ENCODE measurements at places on chromosomes 12 and 14.

DNA sequence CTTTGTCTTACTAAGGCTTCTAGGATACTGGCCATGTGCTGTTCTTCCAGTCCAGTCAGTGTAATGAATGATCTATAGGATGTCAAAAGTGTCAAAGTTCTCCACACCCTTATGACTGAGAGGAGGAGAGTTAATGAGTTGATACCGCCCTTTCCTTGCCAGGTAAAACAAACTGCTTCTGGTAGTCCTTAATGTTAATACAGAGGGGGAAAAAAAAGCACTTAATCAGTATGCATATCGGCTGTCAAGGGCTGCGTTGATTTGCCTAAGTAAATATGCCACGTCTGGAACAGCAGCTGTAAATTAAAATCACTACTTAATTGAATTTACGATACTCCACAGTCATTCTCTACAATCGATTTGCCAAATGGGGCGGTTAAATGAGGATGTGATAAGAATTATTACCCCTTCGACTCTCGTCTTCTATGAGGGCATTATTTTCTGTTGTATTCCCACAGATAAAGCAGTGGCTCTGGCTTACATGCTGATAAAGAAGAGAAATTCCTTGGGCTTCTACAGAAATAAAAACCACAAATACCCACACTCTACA, 416.0 kb downstream of the KCNH5 start:
- H3K36me3 ChIP-seq: no peaks in the 10 kb centered on the region
- no peak overlapping the region for H3K27ac ChIP-seq
- H3K4me3 ChIP-seq: no peak overlapping the region

GRCh38 chr14:49935526-49935925, 42.6 kb downstream of the ARF6 start:
- no peaks in the 10 kb centered on the region for H3K27me3 ChIP-seq
- no peaks in the 10 kb centered on the region for H3K36me3 ChIP-seq
- no peaks in the 10 kb centered on the region for H3K4me1 ChIP-seq
- H3K27ac ChIP-seq: no peak overlapping the region
- DNase-seq: peak; percentile 5

DNA sequence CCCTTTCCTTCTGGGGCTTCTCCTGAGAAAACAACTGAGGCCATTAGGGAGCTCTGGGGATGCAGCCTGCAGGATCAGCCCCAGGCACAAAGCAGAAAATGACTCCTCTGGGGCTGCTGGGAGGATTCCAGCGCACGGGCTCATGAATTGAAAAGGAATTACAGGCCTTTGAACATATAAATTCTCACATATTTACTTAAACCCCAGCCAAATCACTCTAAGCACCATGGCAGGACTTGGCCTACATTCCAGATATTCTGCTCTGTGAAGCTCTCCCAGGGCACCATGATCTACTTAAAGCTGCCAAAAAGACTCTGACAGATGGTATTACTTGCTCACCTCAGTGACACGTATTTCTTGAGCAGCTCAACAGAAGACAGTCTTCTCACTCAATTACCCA, 87.2 kb downstream of the ZFC3H1 start:
- no peaks in the 10 kb centered on the region for H3K27me3 ChIP-seq
- no peaks in the 10 kb centered on the region for H3K36me3 ChIP-seq
- no peaks in the 10 kb centered on the region for H3K4me1 ChIP-seq
- DNase-seq: no peak

GRCh38 chr12:81558031-81558430, 201.1 kb downstream of the PPFIA2 start:
- no peak for DNase-seq
- H3K4me1 ChIP-seq: no peaks in the 10 kb centered on the region
- H3K36me3 ChIP-seq: no peaks in the 10 kb centered on the region
- no peak overlapping the region for H3K4me3 ChIP-seq

- H3K27ac ChIP-seq: no peak overlapping the region
- no peak for DNase-seq
- no peak overlapping the region for H3K4me3 ChIP-seq
- no peaks in the 10 kb centered on the region for H3K36me3 ChIP-seq
Measured at GRCh38 chr14:95290871-95291431, 28.8 kb downstream of the CLMN start.

DNA sequence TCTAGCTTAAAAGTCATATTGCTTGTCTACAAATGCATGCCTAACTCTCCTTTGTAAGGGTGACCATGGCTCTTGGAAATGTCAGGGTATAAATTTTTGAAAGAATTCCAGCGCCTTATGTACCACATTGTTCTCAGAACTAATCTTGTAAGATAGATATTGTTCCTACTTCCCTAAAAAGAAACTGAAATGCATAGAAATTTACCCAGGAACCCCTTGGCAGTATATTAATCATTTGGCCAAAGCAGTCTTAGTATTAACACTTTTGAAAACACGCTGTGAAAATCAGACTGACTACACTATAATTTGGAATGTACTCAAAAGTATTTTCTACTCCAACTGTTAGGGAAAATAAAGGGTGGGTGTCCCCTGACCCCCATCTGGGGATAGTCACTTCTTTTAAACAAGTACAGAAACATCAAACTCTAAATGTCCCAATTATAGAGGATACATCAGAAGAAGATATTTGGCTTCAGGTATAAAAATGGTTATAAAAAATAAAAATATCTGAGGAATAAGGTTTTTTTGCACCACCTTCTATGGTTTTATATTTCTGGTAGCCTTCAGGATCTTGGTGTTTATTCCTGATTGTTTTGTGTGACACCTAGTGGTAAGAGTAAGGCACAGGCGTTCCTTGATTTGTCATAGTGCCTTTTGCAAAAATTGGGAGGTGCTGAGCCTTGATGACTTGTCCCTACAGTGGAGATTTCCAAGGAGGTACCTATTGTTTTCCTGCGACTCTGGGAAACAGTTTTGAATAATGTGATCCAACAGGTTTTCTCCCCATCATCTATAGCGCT, 2.2 kb upstream of the NFKBIA start:
- no peak for DNase-seq
- H3K4me3 ChIP-seq: no peak overlapping the region
- H3K27me3 ChIP-seq: no peaks in the 10 kb centered on the region
- peaks cover 20% of the 10 kb centered on the region for H3K36me3 ChIP-seq

DNA sequence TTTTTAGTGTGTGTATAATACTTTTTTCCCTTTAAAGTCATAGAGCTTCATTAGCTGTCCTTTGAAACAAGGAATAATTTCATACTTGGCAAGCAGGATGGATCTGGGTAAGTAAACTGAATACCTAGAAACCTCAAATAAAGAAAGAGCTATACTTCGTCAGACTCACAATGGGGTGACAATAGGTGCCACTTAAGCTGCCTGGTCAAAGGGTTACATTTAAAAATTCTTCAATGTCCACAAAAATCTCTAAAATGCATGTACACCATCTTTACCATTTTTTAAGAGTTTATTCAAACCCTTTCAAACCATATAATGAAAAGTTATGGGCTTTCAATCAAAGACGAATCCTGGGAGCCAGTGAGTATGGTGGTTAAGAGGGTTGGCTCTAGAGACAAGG, 3.1 kb downstream of the GIT2 start:
- no peak overlapping the region for H3K27ac ChIP-seq
- H3K36me3 ChIP-seq: peaks cover 17% of the 10 kb centered on the region
- H3K27me3 ChIP-seq: no peaks in the 10 kb centered on the region
- H3K4me3 ChIP-seq: no peak overlapping the region
- peaks cover 3% of the 10 kb centered on the region for H3K4me1 ChIP-seq

DNA sequence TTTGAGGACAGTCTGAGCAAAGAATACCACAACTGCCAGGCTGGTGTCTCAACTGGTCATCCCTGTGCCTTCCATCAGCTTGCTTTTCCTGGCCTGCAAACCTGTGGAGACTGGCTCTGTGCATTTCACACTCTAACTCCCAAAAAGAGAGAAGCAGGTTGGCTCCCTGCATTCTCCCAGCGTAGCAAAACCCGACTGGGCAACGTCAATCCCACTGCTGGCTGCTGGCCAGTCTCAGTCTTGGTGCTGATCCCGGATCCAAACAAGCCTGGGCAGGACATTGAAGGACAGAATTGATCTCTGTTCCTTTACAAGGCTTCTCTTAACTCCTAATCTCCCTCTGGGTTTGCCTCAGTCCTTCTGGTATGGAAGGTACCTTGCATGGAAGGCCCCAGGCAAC, 65.4 kb downstream of the FZD10 start:
- no peaks in the 10 kb centered on the region for H3K36me3 ChIP-seq
- H3K4me1 ChIP-seq: no peaks in the 10 kb centered on the region
- no peak overlapping the region for H3K27ac ChIP-seq
- no peaks in the 10 kb centered on the region for H3K27me3 ChIP-seq
- H3K4me3 ChIP-seq: no peak overlapping the region

DNA sequence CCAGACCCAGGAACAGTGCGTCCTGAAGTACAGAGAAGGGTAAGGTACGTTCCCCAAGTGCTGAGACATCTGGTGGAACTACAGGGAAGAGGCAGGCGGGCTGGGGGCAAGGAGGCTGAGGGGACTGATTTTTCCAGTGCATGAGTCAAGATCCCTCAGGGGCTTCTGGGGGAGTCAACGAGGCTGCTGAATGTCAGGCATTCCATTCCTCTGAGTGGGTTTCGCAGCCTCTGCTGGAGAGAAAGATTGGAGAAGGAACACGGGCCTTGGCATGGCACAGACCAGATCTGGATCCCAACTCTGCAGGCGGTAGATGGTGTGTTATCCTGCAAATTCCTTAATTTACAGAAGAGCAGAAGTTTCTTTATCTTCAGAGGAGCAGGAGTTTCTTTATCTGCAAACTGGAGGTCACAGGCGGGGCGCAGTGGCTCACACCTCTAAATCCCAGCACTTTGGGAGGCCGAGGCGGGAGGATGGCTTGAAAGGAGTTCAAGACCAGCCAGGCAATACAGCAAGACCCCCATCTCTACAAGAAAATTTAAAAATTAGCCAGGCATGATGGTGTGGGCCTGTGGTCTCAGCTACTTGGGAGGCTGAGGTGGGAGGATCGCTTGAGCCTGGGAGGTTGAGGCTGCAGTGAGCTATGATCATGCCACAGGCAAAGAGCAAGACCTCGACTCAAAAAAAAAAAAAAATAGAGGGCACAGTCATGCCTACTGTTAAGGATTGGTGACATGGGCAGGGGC, 132.6 kb upstream of the MAP1LC3B2 start:
- H3K27me3 ChIP-seq: no peaks in the 10 kb centered on the region
- peak; percentile 95 for DNase-seq
- no peak overlapping the region for H3K27ac ChIP-seq
- no peaks in the 10 kb centered on the region for H3K36me3 ChIP-seq
- H3K4me3 ChIP-seq: no peak overlapping the region
- no peaks in the 10 kb centered on the region for H3K4me1 ChIP-seq

DNA sequence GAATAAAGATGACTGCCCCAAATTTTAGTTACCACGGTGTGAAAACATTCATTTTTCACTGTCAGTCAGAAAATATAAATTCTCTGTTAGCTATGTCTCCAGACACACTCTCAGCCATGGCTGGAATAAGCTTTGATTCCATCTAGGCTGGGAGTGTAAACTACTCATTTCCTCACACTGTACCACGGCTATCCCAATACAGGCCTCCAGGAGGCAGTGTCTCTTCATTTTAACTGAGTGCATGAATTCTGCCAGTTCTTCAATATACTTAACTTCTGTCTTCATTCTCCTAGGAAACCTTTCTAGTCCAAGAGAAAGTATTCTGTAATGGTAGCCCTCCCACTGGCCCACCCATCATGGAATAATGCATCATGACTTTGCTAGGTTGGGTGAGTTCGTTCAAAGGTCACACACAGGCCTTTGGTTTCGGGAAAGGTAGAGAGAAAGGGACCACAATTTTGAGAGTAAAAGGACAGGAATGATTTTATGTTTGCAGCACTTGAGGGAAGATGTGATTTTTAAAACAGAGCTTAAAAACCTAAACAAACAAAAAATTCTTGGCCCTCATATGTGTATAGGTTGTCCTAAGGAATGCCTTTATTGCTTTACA, 381.1 kb downstream of the SEC23A start:
- H3K36me3 ChIP-seq: no peaks in the 10 kb centered on the region
- no peak overlapping the region for H3K4me3 ChIP-seq
- H3K27me3 ChIP-seq: no peaks in the 10 kb centered on the region
- no peak overlapping the region for H3K27ac ChIP-seq

DNA sequence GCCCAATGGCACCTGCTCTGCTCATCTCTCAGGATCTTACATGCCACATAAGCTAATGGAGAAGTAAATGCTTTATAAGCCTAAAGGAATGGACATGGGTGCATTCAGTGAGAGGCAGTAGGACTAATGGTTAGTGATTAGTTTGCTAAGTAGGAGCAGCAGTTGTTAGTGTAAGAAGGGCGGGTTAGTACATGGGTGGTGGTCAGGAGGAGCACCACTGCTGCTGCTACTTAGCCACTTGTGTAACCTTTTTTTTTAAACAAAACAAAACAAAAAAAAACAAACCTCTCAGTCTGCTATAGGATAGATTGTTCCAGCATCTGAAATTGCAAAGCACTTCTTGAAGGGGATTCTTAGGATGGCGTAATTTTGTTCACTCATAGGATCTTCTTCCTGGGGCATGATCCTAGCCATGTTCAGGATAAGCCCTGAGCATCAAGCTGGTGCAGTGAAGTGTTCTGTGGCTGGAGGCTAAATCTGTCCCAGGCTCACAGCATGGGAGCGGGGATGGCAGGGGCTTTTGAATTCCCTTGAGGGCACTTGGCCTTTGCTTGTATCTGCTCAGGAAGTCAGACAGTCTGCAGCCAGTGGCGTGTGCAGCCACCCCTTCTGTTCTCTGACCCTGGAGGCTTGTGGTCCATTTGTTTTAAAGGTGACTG, 63.6 kb downstream of the CHST11 start:
- peaks cover 48% of the 10 kb centered on the region for H3K4me1 ChIP-seq
- DNase-seq: no peak
- no peaks in the 10 kb centered on the region for H3K36me3 ChIP-seq
- H3K4me3 ChIP-seq: no peak overlapping the region

GRCh38 chr12:8912914-8913313, 1.4 kb upstream of the PHC1 start:
- H3K4me1 ChIP-seq: peaks cover 17% of the 10 kb centered on the region
- H3K36me3 ChIP-seq: no peaks in the 10 kb centered on the region
- no peak overlapping the region for H3K4me3 ChIP-seq
- DNase-seq: no peak
- peak overlapping the region; percentile 91 for H3K27ac ChIP-seq

DNA sequence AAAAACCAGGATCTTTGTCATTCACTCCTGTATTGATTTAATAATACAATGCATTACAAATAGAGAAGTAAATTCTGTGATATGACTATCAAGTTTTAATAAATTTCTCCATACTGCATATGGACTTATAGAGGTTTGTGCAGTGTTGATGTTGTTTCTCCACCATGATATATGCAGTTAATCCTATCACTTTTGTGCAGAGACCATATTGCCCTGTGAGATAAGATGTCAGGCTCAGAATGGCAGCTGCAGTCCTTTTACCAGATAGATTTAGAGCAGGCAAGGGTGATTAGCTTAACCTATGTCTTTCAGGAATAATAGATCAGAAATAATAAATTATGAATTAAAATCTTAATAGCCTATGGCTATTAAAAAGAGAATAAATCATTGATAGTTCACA, 38.6 kb upstream of the KCNJ8 start:
- no peak for DNase-seq
- H3K4me1 ChIP-seq: peaks cover 6% of the 10 kb centered on the region

- H3K4me3 ChIP-seq: no peak overlapping the region
- no peaks in the 10 kb centered on the region for H3K36me3 ChIP-seq
- H3K27ac ChIP-seq: no peak overlapping the region
- DNase-seq: no peak
- no peaks in the 10 kb centered on the region for H3K4me1 ChIP-seq
- H3K27me3 ChIP-seq: no peaks in the 10 kb centered on the region
Measured at GRCh38 chr14:91279354-91279753, 34.9 kb upstream of the GPR68 start.
